Stimulated activated CD4-positive, alpha-beta T cell treated with anti-CD3 and anti-CD28 coated beads, Interleukin-1b, Interleukin-23, amount 100 ng/mL, for 1 hour (primary cell): ENCODE measurements at places on chromosomes 3 and 15.

DNA sequence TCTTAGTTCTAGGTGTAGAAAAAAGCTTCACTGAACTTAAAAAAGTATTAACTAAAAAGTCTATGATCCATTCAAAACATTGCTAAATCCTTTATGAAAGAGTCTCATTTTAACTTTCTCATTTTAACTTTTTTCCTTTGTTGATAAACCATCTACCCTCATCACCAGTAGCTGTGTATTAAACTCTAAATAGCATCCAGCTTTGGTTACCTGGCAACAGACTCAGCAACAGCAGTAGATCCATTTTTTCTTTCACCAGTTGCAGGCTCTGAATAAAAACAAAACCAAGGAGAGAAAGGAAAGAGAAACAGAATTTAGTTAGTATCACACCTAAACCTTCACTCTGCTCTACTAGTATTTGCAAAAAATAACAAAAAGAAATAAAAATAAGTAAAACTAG is 51.6 kb downstream of the TP53BP1 start:
- no peak for DNase-seq

GRCh38 chr15:96421178-96421601 is 90.7 kb downstream of the NR2F2 start:
- no peak for DNase-seq

DNA sequence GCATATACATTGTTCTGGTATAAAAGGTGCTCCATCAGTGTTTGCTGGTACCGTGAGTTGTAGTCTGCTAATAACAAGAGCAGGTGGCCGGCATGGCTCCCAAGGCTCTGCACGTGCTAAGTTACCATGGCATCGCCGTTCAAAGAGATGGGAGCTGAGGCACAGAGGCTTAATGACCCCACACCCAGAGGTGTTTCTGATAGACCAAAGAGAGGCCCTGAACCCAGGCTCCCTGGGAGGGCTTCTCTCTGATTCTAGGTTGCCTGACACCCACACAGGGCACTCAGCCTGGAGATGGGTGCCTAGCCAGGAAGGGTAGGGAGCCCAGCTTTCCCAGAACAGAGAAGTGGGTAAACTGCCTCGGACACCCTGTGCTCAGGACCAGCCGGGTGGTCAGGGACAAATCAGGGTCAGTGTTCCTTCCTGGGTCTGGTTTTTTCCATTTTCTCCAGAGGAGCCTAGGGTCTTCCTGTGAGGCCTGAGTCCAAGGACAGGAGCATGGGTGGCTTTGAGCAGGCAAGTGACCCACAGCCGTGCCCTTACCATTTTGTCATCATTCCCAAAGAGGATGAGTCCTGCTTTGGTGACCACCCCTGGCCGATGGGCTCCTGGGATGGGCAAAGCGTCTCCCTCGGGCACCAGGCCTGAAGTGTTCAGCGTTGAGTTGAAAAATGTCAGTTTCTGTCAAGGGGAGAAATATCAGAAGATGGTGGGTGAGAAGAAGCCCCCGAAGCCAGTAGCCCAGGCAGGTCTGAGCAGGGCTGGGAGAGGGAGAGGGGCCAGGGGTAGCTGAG is 27.3 kb downstream of the ALDH1L1 start:
- no peak for DNase-seq

GRCh38 chr3:137792626-137793271 is 28.6 kb downstream of the SOX14 start:
- DNase-seq = no peak

DNA sequence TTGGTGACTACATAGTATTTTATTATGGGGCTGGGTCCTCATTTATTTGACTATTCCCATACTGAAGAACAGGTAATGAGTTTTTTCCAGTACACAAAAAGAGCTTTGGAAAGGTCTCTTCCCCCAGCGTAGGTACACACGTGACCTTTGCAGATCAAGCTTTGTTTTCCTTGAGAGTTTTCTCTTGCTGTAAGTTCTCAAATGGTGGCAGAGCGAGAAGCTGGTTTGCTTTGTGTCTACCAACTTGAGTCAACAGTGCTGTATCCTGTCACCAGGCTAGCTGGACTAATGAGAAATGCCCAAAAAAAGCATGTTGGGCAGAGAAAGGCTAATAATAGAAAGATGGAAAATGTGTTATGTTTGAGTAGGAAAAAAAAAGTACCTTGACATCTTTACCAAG is 21.7 kb downstream of the GXYLT2 start:
- DNase-seq = no peak

DNA sequence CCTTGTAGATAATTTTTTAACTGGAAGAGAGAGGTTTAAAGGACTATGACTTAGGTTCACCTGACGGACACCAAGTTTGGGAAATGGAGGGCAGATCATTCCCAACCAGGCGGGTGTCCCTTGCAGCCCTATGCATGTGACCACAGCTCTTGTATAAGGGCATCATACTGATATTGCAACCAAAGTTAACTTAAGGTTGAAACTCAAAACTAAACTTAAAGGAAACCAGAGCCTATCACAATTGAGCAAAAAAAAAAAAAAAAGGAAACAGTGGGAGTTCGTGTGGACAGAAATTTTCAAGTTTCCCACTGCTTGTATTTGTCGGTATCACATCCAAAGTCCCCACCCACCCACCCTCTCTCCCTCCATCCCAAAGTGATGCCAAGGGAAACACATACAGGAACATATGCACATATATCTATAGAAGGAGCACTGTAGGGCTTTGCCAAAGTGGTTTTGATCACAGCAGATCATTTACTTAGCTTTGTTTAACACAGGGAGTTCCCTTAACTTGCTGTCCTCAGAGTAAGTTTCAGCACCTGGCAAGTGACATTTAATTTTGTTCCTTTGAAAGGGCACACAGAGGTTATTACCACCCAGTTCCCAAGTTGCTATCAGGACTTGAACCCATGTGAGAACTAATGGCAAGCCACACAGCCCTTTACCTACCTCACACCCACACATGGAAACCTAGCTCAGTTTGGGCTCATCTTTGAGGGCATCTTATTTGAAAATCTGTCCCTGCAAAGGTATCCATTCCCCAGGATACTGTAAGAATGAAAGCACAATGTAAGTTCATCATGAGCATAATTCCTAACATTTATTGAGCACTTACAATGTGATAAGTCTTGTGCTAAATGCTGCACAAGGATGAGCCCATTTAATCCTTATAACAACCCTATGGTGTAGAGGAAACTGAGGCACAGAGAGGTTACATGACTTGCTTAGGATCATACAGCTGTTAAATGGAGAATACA is 204.5 kb upstream of the CMC1 start:
- no peak for DNase-seq

DNA sequence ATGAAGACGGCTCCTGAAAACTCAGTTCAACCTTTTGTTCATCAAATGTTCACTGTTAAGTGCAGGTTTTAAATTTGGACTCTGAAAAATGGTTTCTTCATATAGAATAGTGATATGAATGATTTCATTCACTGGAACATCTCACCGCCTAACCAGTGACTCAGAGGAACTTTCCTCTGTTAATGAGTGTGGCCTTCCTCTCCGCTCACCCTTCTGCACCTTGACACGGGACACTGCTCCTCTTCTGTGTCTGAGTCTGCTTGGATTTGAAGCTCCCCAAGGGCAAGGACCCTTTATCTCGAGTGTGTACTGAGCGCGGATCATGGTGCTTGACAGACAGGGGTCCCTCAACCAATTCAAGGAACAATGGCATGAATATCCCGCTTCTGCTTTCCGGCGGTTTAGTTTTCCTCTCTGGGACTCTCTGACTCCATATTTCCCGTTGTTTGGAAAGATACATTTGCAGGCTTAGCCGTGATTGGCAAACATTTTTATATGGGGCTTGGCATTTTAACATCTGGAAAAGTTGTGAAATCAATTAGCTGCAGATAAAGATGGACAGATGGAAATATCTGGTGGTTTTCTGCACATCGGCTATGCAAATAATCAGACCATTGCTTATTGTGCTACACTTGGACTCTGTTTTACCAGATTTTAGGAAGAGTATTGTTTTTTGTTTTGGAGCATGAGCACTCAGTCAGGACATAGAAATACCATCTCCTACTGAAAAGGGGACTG is 20.9 kb downstream of the KBTBD8 start:
- DNase-seq = no peak

- no peak for DNase-seq
Measured at GRCh38 chr3:46986055-46986730, 6.7 kb downstream of the NBEAL2 start.

- no peak for DNase-seq
Measured at GRCh38 chr3:101879623-101880284, 30.4 kb downstream of the NFKBIZ start.
